ENCODE measurements at places on chromosomes 2 and 18.

DNA sequence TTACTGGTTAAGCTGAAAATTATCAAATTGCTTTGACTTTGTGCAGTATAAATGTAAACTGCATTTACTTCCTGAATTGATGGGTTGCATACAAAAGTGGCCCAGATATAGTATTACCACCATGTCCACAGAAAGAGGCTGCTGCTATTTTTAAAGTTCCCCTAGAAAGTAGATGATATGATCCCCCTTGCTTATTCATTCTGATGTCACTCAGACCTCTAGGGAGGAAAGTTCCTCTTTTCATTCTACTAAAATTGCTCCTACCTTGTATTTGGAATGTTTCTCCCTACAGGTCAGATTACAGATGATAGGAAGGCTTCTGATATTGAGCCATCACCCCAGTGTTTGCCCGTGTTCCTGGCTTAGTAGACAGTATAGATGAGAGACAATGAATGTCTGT, 247.6 kb upstream of the TNP1 start:
- DNase-seq, result no peak

DNA sequence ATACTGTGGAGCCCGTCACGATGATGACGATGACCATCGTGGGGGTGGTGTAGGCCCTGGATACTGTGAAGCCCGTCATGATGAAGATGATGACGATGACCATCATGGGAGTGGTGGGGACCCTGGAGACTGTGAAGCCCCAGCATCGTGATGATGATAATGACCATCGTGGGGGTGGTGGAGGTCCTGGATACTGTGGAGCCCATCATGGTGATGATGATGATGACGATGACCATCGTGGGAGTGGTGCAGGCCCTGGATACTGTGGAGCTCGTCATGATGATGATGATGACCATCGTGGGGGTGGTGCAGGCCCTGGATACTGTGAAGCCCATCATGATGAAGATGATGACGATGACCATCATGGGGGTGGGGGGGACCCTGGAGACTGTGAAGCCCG, 81.0 kb upstream of the SALL3 start:
- DNase-seq, result no peak

DNA sequence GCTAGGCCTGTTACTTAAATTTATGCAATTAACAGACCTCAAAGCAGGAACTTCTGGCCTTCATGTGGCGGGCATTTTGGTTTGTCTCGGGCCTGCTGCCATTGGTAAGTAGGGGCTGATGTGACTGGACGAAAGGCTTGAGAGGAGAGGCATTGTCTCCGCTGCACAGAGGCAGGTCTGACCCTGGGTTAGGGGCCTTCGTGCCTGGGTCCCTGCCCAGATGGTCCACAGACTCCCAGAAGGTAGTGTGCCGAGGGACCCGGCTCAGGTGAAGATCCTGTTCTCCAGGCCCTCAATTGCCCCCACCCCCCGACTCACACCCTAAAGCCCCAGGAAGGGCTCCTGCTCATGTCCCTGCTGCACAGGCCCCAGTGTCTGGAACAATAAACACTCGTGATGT, 764.9 kb downstream of the TMEM182 start:
- no peak for DNase-seq

GRCh38 chr18:9849407-9850283, 36.1 kb upstream of the TXNDC2 start:
- DNase-seq, result no peak

- no peak for DNase-seq
Measured at GRCh38 chr2:85400023-85400422, 10.1 kb downstream of the CAPG start.

DNA sequence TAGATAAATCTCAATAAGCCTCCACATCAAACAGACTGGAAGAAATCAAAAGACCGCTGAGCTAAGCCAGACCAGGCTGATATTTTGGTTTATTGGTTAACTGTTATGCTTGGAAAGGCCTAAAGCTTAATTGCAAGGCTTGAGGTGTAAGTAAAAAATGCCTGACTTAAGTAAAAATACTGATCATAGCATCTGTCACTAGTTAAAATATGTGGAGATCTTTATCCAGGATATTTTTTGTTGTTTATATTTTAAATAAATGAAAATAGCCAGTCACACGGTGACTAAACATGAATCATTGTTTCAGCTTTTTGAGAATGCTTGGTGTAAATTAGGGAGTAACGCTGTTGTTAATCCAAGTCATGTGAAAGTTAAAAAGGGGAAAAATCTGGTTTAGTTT, 127.9 kb downstream of the THADA start:
- no peak for DNase-seq

DNA sequence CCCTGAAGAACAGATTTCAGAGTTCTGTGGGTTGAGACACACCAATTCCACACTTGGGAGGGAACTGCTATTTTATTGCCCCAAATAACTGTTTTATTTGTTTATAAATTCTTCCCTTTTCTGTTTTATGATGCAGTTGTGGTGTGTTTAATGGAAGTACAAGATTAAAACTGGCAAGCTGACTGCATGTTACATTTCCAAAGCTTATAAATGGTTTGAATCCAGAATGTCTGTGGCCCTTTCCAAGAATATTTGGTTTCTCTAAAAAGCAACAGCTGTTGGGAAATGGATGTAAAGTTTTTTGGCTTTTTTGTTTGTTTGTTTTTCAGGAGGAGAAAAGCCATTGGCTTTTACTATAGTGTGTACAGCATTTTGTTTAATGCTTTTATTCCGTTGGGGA, 234.5 kb downstream of the MTX2 start:
- DNase-seq, result no peak
